Stimulated activated CD4-positive, alpha-beta T cell treated with anti-CD3 and anti-CD28 coated beads, Interleukin-1b, Interleukin-23, amount 100 ng/mL, for 4 hours (primary cell): ENCODE measurements at places on chromosomes 7 and 10.

- no peak for DNase-seq
These were observed 358.1 kb upstream of the NUPR2 start for GRCh38 chr7:56474271-56474670.

DNA sequence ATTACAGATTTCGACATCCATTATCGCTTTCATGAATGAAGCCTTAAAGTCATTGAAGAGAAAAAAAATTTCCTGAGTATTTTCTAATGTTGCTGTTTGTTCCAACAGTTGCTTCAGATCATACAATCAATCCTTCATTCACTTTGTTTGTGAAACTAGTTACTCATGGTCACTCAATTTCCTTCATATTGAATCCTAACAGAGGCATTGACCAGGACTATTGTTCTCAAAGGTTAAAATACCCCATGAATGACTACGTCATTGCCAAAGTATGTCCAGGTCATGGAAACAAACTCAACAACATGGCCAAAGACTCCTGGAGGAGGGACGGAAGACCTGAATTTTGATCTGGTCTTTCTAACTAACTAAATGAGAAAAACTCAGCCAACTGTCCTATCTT, 54.0 kb upstream of the ABCB5 start:
- DNase-seq, result no peak

- no peak for DNase-seq
These were observed 94.5 kb upstream of the MKLN1 start for GRCh38 chr7:131233193-131233592.

GRCh38 chr10:51862149-51862548, 162.8 kb upstream of the CSTF2T start:
- no peak for DNase-seq

GRCh38 chr10:1361411-1362105, 305.4 kb downstream of the WDR37 start:
- no peak for DNase-seq

- peak; percentile 54 for DNase-seq
These were observed 9.1 kb upstream of the ASIC3 start for GRCh38 chr7:151038951-151039849.

- no peak for DNase-seq
These were observed 103.8 kb upstream of the CCNY start for GRCh38 chr10:35232527-35232926.

GRCh38 chr10:100485366-100485765, 22.6 kb downstream of the WNT8B start:
- DNase-seq, result no peak

- no peak for DNase-seq
These were observed 330.0 kb downstream of the RNLS start for GRCh38 chr10:88253128-88253527.

GRCh38 chr10:25501912-25502311, 327.1 kb downstream of the GPR158 start:
- no peak for DNase-seq

GRCh38 chr7:135185471-135186260, 15.2 kb upstream of the CYREN start:
- DNase-seq, result no peak

DNA sequence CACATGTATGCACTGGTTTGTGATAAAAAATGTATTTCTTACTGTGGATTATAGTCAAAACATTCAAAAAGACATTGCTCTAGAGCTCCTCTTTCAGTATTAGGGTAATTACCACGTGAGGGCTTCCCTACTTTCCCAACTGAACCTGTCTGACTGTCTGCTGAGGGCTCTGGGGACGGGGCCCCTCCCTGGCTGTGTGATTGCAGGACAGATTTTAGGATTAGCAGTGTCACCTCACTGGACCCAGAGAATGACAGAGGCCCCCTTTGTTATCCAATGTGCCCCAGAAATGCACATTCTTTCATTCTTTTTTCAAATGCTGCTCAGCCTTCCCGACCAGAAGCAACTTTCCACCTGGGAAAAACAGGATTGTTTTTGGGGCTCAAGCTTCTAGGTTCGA, 43.6 kb upstream of the MXI1 start:
- DNase-seq, result no peak

GRCh38 chr7:43296306-43296705, 183.9 kb downstream of the HECW1 start:
- DNase-seq, result no peak

DNA sequence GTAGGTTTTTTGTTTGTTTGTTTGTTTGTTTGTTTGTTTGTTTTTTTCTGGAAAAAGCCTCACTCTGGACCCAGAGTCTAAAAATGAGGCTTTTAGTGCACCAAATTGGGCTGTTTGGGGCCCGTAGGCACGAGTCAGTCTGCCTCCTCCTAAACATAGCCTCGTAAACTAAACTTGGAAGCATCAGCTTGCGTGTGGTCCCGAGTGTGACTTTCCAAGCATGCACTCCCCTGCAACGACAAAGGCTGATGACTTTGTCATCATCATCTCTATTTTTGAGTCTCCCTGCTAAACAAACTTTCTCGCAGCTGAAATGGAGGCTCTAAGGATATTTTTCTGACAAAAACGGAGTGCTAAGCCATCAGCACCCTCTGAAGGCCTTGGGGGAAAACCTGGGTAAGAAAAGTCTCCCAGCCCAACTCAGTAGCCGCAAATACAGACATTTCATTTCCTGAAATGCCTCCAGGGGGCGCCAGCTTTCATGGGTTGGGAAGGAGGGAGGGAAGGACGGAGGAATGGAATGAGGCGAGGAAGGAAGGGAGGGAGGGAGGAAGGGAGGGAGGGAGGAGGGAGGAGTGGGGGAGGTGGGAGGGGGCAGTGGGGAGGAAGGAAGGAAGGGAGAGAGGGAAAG, 245.9 kb downstream of the KCNMA1 start:
- DNase-seq, result no peak

GRCh38 chr7:81383846-81384245, 386.0 kb downstream of the HGF start:
- no peak for DNase-seq

GRCh38 chr7:146116521-146117222, at the start of gene CNTNAP2:
TSS of gene CNTNAP2 (plus strand) at chr7:146116801. CDS start at chr7:146116877, 76 bp downstream.
- no peak for DNase-seq

DNA sequence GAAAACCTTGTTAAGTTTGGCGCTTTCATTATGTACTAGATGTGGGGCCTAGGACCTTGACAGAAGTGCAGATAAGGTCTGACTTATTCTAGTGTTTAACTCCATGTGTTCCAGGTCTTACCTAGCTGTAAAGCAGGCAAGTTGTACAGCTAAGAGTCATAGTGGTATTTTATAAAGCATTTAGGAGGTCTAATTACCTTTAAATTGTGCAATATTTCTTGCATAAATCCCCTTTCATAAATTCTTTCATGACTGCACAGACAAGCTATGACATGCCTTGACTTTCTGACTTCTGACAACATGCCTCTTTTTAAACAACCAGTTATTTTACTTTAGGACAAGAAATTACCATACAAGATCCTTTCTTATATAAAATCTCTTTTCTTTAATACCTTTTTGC, 151.6 kb upstream of the VSTM2A start:
- no peak for DNase-seq

- DNase-seq, result no peak
These were observed 1.3 kb upstream of the NDST2 start for GRCh38 chr10:73812657-73813056.

DNA sequence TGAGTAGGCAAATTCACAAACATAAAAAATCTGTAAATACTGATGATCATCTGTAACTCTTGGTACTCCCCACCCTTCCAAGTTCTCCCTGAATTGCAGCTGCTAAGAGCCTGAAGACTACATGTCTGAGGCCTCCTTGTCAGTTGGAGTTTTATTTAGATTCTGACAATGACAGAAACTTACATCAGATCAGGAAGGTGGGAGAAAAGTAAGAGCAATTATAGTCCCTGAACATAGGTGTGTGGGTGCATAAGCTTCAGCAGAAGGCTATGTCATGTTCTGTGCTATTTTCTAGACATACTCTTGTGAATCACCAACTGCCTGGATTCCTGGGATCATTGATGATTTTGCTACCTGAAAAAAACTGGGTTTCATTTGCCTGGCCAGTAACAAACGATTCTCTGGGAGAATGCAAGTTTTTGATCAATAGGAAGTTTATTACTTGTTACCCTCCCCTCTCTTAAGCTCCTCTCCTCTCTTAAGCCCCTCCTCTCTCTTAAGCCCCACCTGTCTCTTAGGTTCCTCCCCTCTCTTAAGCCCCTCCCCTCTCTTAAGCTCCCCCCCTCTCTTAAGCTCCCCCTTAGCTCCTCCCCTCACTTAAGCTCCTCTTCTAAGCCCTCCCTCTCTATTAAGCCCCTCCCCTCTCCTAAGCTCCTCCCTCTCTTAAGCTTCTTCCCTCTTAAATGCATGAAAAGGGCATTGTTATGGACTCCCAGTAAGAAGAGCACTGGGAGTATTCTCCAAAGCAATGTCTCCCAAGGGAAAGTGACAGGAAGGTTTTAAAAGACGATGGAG, 1183.4 kb upstream of the AUTS2 start:
- no peak for DNase-seq

DNA sequence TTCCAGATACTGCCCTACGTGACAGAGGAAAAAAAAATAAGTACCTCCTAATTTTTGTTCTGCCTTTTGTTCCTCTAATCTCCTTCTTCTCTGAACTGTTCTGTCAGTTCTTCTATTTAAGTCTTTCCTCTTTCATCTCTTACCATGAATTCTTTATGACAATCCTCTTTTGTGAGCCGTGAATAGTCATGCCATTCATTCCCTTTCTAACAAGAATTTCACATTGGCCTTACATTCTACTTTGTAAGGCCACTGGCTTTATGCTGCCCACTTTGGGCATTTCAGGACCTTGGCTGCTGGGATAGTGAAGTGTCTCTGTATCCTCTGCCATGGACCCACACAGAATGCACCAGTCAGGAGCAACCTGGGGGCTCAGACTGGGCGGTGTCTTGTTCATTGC, 52.9 kb downstream of the ATOH7 start:
- DNase-seq, result no peak

GRCh38 chr10:21943633-21944265, 59.8 kb downstream of the DNAJC1 start:
- DNase-seq, result no peak

DNA sequence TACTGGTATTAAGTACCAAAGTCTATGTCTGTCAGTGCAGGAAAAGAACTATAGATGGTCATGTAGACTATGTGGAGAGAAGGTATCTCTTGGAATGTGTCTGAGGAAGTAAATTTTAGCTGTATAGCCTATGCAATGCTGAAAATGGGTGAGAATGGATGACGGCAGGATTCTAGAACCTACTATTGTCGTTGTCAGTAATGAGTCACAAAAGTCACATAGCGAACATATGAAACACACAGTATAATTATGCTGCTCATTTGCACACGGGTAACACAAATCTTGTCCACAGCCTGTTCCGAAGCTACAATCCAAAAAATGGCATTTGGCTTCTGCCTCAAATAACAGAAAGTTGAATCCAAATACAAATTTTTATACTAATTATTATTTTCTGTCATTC, 33.6 kb upstream of the KMT2E start:
- DNase-seq, result no peak

DNA sequence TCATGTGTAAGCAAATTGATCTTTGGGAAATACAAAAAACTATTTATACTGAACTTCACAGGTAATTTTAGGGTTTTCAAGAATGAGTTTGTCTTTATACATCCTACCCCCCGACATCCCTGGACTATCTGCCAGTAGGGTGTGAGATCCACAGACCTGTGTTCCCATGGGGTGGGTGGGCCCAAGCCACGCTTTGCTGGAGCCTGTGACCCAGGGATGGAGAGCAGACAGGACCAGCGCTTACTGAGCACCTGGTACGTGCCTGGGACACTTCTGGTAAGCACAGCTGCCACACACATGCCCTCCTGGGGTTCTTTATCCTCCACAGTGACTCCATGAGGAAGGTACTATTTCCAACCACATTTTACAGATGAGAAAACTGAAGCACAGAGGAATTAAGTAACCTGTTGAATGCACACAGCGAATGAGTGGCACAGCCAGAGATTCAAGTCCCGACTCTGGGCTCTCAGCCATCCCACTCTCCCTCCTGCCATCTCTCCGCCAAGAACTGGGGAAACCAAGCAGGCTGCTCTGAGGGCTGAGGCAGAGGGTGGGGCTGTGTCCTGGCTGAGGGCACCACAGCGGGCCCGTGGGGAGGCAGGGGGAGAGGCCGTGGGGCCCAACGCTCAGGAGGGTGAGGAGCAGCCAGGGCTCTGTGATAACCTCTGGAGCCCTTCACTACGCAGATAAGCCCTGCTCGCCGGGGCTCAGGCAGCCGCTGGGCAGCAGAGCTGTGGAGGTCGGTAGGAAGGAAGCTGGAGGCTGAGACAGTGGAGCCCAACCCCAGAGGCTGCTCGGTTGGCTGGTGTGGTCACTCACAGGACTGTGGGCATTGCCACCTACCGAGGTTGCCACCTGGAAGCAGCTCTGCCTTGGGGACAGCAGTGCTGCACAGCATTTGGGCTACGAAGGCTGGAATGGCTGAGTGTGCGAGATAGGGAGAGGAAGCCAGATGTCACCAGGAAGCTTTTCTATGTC, 124.2 kb downstream of the ARHGAP22 start:
- DNase-seq, result no peak

GRCh38 chr7:108415821-108416536, 40.3 kb downstream of the NRCAM start:
- no peak for DNase-seq

DNA sequence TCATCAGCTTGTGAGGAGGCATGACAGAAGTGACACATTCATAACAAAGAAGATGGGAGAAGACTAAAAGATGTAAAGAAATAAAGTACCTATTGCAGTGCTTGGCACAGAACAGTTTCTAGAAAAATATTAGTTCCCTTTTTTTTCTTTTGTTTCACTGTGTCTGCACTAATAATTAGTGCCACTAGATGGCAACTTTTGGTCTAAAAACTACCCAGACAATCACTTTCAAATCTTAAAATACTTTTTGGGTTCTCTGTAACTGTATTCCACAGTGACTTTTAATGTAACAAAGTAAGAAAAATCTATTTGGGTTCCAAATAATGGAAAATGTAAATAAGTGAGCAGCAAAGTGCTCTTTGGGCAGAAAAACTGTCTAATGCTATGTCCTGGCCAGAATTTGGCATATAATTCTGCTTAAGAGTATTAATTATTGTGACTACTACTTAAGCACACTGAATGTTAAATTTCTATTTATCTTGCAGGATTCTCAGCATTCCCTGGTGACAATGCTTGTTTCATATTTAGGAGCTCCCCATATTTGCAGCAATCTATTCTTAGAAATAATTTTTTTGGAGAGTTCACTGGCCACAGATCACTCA, 134.8 kb upstream of the KIF5B start:
- DNase-seq, result peak; percentile 16

DNA sequence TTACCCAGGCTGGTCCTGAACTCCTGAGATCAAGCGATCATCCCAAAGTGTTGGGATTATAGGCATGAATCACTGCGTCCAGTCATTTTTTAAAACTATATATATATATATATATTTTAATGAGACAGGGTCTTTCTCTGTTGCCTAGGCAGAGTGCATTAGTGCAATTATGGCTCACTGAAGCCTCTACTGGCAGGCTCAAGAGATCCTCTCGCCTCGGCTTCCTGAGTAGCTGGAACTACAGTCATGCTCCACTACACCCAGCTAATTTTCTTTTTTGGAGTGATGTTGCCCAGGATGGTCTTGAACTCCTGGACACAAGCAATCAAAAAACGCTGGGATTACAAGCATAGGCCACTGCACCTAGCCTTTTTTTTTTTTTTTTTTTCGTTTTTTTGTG, 55.3 kb upstream of the KAT6B start:
- DNase-seq, result no peak
